ENCODE measurements at places on chromosomes 3 and 15.
A peak's percentile ranks its signal among the peaks of the same experiment; 100 is the strongest.

GRCh38 chr15:65447145-65447544, 24.4 kb upstream of the IGDCC4 start:
- H3K4me3 ChIP-seq = no peak overlapping the region
- no peaks in the 10 kb centered on the region for H3K4me1 ChIP-seq
- H3K27ac ChIP-seq = no peak overlapping the region
- DNase-seq = no peak
- H3K27me3 ChIP-seq = no peaks in the 10 kb centered on the region

DNA sequence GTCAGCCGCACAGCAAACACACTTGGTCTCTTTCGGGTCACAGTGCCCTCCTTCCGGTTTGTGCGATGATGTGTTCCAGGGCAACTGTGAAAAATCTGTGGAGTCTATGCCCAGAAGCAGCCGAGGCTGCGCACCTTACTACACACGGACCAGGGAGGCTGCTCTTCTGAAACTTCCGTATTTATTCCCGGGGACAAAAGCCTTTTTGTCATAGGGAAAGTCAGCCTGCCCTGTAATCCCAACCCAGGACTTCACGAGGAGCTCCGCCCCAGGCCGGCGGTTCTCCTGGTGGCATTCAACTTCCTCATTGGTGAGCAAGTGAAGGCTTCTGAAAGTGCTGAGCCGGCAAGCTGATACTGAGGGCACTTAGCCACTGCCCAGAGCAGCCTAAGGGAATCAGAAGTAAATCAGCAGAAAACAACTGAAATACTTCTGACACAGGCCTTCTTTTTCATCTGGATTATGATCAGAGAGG, 126.5 kb downstream of the FMN1 start:
- DNase-seq = peak; percentile 60
- H3K27me3 ChIP-seq = no peaks in the 10 kb centered on the region

DNA sequence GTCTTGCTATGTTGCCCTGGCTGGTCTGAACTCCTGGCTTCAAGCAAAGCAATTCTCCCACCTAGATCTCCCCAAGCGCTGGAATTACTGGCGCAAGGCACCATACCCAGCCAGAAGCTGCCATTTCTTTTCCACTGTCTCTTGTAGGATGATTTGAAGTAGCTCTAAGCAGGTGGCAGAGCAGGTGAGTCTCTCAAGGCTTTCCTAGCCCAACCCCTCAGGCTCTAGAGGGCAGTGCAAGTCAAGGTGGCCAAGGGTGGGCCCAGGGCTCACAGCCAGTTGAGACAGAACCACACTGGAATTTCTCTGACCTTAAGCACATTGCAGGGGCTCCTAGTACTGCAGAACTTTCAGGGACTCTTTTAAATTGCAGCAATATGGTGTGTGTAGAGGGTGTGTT, 15.6 kb upstream of the DAG1 start:
- H3K4me3 ChIP-seq = no peak overlapping the region
- no peaks in the 10 kb centered on the region for H3K27me3 ChIP-seq
- no peaks in the 10 kb centered on the region for H3K4me1 ChIP-seq
- no peak overlapping the region for H3K27ac ChIP-seq
- H3K36me3 ChIP-seq = no peaks in the 10 kb centered on the region

GRCh38 chr3:100136921-100137320, 22.6 kb upstream of the FILIP1L start:
- H3K36me3 ChIP-seq = no peaks in the 10 kb centered on the region
- H3K27ac ChIP-seq = no peak overlapping the region

DNA sequence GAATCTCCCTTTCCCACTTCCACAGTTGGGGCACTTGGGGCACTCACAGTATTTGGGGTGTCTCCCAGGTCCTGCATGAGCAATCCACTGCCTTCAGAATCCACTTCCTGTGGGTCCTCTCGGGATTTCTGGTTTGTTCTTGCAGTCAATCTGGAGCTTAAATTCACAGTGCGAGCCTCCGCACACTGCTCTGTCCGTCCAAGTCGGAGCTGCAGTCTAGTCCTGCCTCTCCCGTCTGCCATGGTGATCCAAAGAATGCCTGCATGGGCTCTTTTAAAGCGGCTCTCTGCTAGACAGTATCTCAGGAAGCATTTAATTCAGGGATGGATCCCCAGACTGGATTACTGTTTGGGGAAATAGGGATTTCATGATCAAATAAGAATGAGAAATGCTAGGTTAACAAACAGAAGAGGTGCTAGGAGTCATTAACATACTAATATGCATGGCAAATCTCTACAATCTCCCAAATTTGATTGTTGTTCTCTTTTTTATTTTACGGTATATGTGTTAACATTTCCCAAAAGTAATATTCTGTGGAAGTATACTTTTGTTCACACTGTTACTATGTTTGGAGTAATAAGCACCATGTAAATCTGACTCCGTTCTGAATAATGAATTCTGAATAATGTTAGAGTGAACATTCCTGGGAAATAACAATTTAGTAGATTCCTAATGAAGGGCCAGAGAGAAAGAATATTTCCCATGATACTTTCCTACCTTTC, 142.5 kb downstream of the HCN4 start:
- no peak overlapping the region for H3K27ac ChIP-seq
- H3K4me3 ChIP-seq = no peak overlapping the region
- H3K36me3 ChIP-seq = no peaks in the 10 kb centered on the region
- no peaks in the 10 kb centered on the region for H3K4me1 ChIP-seq
- H3K27me3 ChIP-seq = peaks cover 2% of the 10 kb centered on the region
- DNase-seq = no peak

DNA sequence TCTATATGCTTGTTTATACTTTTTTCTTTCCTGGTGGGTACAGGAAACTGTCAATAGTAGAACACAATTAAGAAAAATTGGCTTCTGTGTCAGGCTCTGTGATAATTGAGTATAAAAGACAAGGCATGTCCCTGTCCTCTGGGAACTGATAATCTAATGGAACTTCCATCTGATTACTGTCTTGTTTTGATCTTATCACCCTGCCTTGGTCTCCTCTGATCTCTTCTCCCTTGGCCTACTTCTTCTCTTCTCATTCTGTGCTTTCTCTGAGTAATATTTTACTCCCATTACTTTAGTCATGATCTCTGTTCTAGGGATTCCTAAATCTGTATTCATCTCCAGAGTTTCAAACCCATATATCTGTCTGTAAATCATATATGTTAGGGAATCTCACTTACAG, 14.6 kb downstream of the UBE2Q2 start:
- H3K27me3 ChIP-seq = no peaks in the 10 kb centered on the region
- no peak for DNase-seq
- no peaks in the 10 kb centered on the region for H3K4me1 ChIP-seq
- H3K27ac ChIP-seq = no peak overlapping the region
